ENCODE measurements at places on chromosomes 7 and 10.

- peak; percentile 47 for DNase-seq
Measured at GRCh38 chr10:32379318-32379949, 32.5 kb upstream of the EPC1 start.

DNA sequence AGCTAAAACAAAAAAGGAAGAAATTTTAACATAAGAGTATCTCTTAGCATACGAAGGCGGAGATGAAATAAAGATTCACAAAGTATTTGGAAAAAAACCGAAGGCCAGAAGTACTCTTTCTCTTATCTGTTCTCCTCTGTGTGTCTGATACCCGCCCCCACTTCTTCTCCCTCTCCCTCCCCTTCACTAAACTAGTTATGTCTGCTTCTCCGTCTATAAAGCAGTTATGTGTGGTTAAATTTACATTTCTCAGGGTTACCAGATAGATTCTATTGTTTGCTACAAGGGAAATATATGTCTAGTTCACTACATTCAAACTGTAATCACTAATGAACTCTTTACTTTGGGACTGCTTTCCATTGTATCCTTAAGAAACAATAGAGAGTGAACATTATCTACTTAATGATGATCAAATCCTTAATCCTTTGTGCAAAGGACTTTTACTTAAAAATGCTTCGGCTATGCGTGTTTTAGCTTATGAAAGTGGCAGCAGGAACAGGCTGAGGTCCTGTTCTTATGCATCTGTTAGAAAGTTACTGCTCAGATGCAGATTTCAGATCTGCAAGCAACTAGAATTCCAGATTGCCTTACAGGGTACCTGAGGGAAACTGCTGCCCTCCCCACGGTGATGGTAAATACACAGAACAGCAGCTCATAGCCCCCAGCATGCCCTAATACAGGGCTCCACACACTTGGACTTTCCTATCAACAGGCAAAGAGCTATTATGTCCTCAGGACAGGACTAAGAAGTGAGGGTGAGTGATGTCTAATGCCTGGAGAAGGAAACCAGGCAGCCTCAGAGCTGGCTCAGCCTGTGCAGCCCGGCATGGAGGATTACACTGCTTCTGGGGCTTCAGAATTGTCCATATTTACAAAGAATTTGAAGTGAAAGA is 273.3 kb downstream of the FZD1 start:
- no peak for DNase-seq

- DNase-seq: no peak
Measured at GRCh38 chr7:30530373-30530772, 25.7 kb upstream of the GGCT start.

DNA sequence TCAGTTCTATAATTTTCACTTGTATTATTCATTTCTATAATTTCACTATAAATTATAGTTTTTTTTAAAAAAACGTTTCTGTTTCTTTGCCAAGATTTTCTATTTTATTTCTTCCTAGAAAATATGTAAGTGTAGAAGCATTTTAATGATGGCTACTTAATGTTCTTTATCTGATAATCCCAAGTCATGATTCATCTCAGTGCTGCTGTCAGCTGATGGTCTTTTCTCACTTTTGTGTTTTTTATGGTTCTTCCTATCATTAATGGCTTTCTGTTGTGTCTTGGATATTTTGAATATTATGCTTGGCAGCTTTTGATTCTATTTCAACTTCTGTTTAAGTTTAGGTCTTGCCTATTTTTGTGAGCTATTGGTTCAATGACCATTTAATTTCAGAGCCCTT is 268.6 kb downstream of the BAMBI start:
- no peak for DNase-seq

- peak; percentile 80 for DNase-seq
Measured at GRCh38 chr7:129969881-129970446, 17.2 kb upstream of the UBE2H start.

GRCh38 chr7:34320926-34321661 is 336.9 kb upstream of the NPSR1 start:
- DNase-seq: peak; percentile 86

DNA sequence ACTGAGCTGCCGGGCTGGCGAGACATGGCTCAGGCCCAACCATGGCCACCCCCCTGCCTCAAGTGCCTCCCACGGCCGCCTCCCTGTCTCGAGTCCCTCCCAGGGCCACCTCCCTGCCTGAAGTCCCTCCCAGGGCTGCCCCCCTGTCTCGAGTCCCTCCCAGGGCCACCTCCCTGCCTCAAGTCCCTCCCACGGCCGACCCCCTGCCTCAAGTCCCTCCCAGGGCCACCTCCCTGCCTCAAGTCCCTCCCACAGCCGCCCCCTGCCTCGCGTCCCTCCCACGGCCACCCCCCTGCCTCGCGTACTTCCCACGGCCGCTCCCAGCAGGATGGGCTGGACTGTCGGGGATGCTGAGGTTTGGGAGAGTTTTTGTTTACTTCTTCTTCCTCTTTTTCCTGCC is 462.5 kb downstream of the PTPRN2 start:
- DNase-seq: no peak

DNA sequence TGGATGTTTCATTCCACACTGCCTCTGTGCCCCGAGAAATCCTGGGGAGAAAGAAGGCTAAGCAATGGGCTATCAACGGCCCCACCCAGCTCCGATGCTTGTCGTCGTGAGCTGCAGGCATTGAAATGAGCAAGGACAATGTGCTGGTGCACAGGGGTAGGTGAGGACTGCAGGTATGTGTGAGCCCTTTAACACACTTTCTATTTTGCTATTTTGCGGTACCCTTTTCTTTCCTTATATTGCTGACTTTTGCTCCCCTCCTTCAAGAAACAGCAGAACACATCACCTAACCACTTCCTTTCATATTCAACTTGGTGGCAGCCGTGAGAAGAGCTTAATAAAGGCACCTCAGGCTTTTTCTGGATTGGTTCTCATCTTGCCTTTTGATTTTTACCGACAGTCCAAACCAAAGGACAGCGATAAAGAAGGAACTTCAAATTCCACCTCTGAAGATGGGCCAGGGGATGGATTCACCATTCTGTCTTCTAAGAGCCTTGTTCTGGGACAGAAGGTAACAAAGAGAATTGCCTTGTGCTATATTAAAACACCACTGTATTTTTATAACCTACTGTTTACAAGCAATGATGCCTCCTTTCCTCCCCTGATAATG is 39.2 kb downstream of the AIFM2 start:
- DNase-seq: no peak

DNA sequence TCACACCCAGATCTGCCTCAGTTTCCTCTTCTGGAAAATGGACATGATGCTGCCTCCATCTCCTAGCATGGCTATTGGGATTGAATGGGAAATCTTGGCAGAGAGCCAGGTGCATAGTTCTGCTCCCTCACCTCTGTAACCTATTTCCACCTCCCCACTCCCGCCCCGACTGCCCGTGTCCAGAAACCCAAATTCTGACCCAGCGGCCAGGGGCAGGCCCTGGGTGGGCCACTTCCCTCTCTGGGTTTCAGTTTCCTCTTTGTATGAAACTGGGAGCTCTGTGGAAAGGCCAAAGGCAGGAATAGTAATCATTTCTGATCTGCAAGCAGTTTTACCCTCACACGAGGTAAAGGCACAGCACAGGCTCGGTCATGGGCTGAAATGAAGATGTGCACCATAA is 74.1 kb upstream of the DUSP5 start:
- no peak for DNase-seq

DNA sequence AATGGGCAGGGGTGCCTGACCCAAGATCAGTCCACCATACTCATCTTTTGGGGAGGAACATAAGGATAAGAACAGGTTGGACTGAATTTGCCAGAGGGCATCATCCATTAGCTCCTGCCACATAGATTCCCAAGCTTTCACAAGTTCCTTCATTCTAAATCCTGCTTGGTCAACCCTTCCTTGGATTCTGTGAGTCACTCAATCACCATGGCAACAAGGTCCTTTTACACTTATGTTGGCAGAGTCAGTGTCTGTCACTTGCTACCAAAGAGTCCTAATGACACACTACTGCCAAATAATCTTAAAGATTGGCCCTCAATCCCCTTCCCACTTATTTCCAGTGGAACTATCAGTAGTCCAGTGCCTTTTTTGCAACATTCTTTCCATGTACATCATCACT is 5.0 kb upstream of the LGI1 start:
- no peak for DNase-seq

DNA sequence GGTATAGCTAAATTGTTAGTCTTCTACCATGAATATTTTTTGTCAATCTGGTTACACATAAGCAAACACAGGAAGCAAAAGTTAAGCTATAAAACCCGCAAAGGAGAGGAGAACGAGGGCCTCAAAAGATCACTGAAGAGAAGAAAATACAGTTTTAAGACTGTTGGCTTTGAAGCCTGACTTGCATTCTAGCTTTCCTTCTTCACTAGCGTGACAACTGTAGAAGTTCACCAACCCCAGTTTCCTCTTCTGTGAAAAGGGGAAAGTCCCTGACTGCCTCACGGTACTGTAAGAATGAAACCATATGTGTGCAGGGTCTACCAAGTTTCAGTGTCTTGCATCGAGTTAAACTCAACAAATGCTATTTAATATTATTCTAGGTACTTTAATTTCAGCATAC is 7.5 kb upstream of the LRRN3 start:
- no peak for DNase-seq

DNA sequence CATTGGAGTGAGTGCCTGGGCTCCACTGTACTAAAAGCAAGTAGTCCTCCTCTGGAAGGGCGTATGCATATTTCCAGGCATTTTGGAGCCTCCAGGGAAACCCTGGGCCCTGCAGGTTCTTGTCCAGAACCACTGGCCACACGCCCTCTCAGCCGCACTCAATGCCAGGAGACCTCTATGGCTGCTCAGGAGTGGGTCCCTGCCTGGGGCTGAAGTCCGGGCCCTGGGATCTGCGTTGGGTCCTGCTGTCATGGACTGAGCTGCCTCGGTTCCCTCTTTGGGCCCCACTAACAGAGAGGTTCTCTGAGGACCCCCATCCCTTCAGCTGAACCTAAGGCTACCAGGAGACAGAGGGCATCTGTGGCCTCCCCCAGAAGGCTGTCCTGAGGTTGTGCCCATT is 58.3 kb downstream of the GRK5 start:
- DNase-seq: no peak

DNA sequence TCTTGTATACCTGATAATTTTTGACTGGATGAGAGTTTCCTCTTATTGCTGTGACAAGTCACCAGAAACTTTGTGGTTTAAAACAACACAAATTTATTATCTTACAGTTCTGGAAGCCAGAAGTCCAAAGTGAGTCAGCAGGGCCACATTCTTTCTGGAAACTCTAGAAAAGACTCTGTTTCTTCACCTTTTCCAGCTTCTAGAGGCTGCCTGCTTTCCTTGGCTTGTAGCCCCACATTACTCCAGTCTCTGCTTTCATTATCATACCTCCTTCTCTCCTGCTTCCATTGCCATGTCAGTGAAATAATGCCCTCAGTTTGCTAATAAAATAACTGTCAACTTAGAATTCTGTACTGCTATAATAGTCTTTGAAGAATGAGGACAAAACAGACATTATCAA is 65.3 kb downstream of the VCL start:
- no peak for DNase-seq

- DNase-seq: no peak
Measured at GRCh38 chr10:30579574-30579973, 50.0 kb downstream of the LYZL2 start.

GRCh38 chr10:116919706-116920105 is 70.4 kb downstream of the ENO4 start:
- DNase-seq: no peak

DNA sequence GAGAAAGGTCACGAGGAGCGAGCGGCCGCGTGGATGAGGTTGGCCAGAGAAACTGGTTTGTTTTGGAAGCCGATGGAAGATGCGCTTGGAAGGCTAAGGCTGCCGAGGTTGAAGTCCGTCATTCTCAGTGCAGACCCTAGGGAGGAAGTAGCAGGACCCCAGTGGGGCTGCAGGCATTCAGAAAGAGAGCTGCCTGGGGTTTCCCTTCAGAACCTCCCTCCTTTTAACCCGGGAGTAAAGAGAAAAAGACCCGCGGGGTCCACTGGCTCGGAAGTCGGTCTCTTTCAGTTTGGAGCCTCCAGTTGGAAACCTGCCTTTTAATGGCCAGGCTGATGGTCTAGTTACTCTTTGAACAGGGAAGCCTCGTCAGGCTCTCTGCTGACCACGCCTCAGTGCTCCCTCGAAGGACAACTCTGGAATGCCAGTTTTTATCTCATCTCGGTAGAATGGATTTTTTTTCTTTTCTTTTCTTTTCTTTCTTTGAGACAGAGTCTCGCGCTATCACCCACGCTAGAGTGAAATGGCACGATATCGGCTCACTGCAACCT is 188.6 kb downstream of the CUX1 start:
- DNase-seq: no peak

- no peak for DNase-seq
Measured at GRCh38 chr10:44949915-44950314, 9.7 kb upstream of the RASSF4 start.

DNA sequence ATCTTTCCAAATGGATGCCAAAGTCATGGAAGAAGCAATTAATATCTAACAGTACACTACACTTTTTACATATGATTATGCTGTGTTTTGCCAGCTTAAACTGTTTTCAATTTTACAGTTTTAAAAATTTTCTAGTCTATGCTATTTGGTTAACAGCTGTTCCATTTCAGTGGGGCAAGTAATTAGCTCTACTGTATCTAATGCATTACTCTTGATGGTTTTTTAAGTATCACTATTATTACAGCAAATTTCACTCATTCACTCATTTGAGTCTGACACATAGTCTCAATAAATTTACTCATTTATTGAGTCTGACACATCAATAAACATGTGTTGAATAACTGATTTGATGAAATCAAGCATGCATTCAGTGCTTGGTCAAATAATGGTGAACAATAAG is 155.8 kb downstream of the RNF133 start:
- no peak for DNase-seq

- no peak for DNase-seq
Measured at GRCh38 chr10:23088609-23089008, 6.8 kb upstream of the MSRB2 start.

GRCh38 chr7:37765872-37766525 is 82.4 kb upstream of the NME8 start:
- no peak for DNase-seq

- no peak for DNase-seq
Measured at GRCh38 chr10:15751046-15751445, 31.3 kb upstream of the ITGA8 start.

- no peak for DNase-seq
Measured at GRCh38 chr10:44125879-44126278, 259.0 kb downstream of the CXCL12 start.
